Activated CD4-positive, alpha-beta T cell treated with anti-CD3 and anti-CD28 coated beads, Interleukin-2, amount 50 U/mL, for 4 hours (primary cell): ENCODE measurements at places on chromosomes 5 and 9.

DNA sequence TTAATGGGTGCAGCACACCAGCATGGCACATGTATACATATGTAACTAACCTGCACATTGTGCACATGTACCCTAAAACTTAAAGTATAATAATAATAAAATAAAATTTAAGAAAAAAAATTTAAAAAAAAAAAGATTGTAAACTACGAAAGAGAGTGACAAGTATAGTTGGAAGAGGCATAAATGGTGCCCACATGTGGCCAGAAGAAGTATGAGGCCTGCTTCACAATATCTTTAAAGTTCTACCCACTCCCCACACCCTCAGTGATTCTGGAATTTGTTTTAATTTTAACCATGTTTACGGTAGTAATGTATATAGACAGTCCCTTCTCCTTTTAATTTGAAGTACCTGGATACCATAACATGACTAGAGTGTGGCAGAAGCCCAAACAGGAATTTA is 172.7 kb downstream of the CHSY3 start:
- no peak for DNase-seq

DNA sequence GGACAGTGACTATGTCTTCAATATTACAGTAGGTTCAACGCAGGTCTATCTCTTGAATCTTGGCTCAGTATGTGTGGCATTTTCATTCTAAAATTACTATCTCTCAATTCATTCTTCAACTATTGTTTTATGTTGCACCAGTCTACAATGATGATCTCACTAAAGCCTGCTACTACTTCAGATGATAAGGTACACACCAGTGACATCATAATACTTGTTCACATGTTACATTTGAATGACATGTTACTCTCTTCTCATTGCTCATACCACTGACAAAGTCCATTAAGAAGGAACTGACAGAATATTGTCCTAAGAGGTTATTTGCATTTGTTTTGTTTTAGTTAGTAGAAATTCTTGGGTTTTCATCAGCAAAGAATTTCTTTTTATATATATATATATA is 165.2 kb upstream of the ST8SIA4 start:
- no peak for DNase-seq

DNA sequence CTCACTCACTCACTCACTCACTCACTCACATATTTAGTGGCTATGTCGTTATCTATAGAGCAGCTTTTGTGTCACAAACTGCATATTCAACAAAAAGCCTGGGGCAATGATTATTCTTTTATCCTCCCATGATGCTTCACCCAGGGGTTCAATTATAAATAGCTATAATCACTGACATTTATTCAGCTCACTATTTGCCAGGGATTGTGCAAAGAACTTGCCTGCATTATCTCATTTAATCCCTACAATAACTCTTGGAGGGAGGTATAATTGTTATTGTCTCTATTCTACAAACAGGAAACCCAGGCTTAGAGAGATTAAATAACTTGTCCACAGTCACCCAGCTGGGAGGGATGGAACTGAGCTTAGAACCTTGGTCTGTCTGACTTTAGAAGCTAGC is 298.0 kb upstream of the MSX2 start:
- no peak for DNase-seq

DNA sequence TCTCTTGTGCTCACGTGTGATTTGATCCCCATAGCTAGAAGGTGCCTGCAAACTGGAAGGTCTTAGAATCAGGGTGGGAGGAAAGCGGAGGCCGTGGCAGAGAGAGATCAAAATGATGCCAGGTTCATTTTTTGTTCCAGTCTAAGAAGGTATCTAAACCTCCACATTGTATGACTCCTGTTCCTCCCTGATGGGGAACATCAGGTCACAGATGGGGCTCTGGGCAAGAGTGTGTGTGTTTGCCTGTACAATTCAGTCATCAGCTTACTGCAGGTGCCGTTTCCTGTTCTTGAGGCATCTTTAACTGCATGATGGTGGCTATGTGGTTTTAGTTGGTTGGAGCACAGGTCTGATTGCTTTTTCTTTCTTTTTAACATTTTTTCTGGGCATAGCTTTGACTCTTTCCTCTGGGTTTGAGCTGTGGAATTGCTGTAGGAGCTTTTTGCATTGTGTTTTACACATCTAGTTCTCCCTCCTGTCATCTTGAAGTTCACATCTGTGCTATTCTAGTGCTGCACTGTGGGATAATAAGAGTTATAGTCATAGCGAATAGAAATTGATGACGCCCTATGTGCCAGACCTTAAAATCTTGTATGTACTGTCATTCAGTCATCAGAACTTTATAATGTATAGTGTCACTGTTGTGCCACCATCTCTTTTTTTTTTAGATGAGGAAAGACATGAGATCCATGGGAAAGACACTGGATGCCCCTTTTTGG is 30.8 kb downstream of the ARHGAP26 start:
- no peak for DNase-seq

DNA sequence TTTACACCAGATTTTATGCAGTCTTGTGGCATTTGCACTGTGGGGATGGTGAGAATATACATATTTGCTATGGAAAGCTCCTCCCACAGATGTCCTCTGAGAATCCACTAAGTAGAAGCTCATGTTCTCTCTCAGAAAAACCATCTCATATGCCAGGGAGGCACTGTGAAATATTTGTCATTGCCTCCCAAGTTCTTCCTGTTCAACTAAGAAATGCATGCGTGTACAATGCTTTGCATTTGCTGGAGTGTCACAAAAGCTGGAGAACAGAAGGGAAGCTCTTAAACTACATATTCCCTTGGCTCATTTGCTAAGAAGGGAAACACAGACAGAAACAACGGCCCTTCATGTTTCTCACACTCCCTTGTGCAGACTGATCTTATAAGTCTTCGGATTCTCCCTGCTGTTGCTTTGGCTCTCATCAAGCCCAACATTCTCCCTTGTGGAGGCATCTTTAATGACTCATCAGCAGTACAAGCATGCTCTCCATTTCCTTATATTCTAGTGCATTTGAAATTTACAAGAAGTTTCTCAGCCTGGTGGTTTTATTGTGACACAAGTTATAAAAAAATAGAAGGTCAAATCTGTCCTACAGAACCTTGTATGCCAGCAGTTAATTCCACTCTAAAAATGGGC is 220.6 kb downstream of the TRIM36 start:
- no peak for DNase-seq

GRCh38 chr9:33202552-33203201 is 35.5 kb upstream of the B4GALT1 start:
- no peak for DNase-seq

DNA sequence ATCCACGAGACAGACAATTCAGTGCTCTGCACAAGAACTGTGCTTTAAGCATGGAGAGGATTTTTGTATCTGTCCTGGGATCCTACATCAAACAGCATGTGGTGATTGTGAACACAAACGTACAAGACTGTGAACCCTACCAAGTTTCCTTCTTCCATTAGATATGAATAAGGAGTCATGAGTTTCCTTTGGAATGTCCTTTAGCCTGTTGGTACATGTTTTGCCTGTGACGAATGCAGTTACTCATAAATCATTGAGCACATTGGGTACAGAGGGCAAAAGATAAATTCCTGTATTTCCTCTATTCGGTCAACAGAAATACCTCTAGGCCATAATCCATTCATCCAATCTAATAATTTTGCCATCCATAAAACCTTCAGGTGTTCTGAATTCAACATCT is 61.5 kb downstream of the FXN start:
- no peak for DNase-seq

DNA sequence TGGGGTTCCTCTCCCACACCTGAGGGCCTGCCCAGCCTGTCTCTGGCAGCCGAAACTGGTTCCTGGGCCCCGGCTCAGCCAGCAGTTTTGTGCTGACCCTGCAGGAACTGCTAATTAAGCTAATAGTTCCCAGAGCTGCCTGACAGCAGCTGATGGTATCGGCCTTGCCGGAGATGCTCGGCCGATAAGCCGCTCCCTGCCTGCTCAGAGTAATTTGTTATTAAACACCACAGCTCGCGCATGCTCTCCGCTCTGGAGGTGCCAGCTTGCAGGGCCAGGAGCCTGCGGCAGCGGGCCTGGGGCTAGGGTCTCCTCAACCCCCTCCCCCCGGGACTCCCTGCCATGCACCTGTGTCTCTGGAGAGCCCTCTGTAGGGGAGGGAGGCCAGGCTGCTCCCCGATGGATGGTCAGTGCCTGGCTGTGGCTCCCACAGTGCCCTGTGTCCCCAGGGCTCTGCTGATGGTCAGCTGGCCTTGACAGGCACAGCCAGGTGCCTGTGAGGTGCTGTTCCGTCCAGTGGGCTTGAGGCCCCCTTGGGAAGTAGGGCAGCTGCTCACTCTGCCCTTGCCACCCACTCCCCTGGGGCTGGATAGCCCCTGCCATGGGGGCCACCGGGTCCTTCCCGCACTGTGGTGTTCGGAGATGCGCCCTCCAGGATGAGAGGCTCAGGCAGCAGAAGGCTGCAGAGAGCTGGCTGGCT is 41.7 kb downstream of the RXRA start:
- no peak for DNase-seq

GRCh38 chr5:156326718-156327259 is at the start of gene SGCD:
Gene SGCD, plus strand, starts transcription at chr5:156327164.
- DNase-seq = no peak

- no peak for DNase-seq
Observed at GRCh38 chr5:58452566-58453258, 7.2 kb downstream of the PLK2 start.

DNA sequence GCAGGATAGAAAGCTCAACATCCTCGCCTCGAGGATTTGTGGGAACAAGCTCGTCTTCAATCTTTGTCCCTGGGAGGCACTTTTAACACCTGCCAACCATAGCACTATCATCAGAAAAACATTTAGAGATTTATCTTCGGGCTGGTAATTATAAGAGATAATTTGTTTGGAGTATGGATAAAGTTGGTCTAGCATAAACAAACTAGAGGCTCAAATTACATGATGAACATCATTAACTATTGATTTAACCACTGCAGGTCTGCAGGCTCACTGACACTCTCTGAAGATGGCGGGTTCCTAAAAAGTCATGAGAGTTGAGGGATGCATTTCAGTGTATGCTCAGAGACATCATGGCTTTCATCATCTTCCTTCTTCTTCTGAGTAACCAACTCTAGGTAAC is 25.8 kb upstream of the PCA3 start:
- DNase-seq = no peak

GRCh38 chr5:76819851-76820525 is 1.2 kb downstream of the F2RL1 start:
- DNase-seq = no peak

DNA sequence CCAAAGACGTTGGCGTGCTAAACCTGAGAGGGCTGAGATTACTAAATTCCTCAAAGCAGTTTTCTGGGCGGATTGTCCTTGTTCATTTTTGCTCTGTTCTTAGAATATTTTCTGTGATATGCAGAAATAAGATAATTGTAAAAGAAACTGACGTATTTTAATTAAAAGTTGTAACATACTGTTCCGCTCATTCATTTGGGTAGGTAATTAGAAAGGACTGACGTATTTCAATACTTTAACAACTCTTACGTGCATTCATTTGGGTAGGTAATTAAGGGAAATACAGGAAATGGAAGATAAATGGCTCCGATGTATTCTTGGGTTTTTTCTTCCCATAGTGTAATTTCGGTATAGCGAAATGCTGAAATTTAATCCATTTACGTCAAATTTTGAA is 1.1 kb downstream of the OSTF1 start:
- DNase-seq = no peak

GRCh38 chr5:36631154-36631553 is 24.7 kb downstream of the SLC1A3 start:
- DNase-seq = no peak

GRCh38 chr5:83011985-83012384 is 65.2 kb downstream of the TMEM167A start:
- DNase-seq = no peak

DNA sequence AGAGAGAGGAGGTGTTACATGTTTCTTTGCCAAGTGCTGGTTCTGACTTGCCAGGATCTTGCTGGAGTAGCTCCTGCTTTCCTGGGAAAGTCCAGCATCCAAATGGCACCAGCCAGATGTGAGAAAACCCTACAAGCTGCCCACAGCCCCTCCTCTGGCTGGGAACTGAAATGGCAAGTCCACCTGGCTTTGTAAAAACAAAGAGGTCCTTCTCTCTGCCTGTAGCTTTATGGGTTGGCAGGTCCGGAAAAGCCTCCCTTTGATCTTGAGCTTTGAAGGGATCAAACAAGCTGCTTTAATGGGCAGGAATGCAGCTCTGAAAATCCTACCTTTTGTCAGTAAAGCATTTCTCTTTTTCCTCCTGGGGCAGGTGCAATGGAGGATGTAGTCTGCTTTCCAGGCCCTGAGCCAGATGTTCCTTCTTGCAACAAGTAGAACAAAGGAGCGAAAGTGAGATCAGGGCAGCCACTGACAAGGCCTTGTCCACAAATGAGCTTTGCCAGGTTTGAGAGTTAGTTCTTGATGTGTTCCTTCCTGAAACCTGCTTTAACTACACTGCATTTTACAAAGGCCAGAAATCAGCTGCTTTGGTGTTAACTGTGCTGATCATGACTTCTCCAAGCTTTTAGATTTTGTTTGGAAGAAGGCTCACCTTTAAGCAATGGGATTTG is 456.7 kb downstream of the ZNF608 start:
- no peak for DNase-seq
